Astrocyte of the spinal cord (primary cell): ENCODE measurements at places on chromosomes 16 and 17.

DNA sequence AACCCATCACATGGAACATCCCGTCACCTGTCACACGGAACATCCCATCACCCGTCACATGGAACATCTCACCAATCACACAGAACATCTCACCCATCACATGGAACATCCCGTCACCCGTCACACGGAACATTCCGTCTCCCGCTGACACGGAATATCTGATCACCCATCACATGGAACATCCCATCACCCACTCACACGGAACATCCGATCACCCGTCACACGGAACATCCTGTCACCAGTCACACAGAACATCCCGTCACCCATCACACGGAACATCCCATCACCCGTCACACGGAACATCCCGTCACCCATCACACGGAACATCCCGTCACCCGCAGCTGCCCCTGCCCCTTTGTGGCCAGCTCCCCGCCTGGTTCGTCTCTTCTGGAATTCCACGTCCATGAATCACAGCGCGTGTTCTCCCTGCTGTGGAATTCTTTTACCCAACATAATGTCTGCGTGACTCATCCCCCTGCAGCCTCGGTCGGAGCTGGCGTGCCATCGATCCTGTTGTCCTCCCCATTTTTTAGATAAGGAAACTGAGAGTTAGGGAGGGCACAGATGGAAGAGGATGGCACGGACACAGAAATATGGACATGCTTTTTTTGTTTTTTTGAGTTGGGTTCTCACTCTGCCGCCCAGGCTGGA, 5.6 kb downstream of the CPNE7 start:
- peak; percentile 98 for DNase-seq

- DNase-seq, result peak; percentile 83
Observed at GRCh38 chr16:53080345-53081031, 25.7 kb downstream of the CHD9 start.

- DNase-seq, result no peak
Observed at GRCh38 chr17:5662409-5663085, 78.2 kb upstream of the NLRP1 start.

- no peak for DNase-seq
Observed at GRCh38 chr17:41103896-41104295, 1.3 kb upstream of the KRTAP4-9 start.

DNA sequence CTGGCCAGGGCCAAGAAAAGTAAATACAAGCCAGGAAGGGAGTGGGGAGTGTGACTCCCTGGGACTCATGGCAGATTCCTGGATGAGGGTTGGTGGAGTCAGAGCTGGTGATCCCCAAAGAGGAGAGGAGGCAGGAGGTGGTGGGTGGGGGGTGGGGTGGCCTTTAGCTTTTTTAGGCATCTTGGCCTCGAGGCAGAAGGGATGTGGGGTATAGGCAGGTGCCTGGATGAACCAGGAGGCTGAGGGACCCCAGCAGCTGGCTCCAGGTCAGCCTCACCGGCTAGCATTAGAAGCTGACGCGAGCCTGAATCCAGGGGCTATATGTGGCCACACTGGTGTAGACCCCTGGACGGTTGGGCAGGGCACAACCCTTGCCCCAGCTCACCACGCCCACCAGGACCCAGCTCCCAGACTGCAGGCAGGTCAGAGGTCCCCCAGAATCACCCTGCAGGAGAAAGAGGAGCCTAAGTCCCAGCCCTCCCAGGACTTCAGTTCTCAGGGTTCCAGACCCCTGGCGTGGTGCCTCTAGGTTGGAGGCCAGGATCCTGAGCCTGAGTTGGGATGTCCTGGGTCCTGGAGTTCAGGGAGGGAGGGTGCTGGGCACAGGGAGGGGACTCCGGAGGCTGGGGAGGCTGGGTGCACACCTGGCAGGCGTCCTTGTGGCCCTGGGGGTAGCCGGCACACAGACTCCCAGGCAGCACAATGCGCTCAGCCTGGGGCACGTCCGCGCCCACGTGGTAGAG, 2.8 kb downstream of the PRSS33 start:
- no peak for DNase-seq

DNA sequence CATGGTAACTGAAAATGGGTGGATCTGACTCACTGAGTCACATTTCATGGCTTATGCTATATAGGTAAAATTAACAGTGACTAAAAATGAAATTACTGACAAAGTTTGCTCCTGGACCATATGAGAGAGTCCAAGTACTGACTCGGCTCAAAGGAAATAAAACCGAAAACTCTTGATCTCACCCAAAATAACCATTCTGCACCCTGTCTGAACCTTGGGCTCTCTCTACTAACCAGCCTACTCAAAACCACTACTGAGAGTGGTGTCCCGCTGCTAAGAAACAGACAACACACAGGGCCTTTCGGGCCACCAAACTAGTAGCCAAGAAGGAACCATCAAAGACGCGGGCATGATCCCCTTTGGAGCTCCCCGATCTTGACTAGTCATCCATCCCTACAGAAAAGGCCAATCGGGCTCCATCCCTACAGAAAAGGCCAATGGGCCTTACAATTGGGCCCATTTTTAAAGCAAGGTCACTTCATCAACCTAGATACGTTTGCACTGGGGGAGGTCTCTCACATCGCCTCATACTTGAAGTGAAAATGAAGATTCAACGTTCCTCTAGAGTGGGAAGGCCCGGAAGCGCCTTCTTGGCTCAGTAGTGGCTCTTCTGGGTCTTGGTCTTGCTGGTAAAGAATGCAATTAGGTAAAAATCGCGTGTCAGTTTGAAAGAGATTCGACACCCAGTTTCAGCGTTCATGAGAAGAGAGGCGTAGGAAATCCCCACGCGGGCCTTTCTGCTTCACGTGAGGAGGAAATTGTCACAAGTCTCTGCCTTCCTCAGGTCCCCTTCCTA, 720 bp upstream of the ZPBP2 start:
- DNase-seq, result no peak

- DNase-seq, result no peak
Observed at GRCh38 chr17:29019475-29020181, 13.8 kb upstream of the SEZ6 start.

DNA sequence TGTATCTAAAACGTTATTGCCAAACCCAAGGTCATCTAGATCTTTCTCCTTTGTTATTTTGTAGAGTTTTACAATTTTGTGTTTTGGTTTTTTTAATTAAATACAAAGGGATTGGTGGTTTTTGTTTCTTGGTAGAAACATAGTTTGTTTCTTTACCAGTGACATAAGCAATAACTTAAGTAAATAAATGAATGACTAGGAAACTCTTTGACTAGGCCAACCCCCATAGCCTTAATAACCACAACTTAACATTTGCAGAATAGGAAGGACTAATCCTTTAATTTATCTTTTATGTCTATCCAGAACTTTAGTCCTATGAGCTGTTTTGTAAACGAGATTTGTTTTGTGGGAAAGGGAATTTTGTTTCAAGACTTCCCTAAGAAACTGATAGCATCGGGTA, 162.5 kb downstream of the PRKCA start:
- no peak for DNase-seq

GRCh38 chr16:75929046-75929445, 202.8 kb upstream of the CPHXL start:
- DNase-seq, result no peak

DNA sequence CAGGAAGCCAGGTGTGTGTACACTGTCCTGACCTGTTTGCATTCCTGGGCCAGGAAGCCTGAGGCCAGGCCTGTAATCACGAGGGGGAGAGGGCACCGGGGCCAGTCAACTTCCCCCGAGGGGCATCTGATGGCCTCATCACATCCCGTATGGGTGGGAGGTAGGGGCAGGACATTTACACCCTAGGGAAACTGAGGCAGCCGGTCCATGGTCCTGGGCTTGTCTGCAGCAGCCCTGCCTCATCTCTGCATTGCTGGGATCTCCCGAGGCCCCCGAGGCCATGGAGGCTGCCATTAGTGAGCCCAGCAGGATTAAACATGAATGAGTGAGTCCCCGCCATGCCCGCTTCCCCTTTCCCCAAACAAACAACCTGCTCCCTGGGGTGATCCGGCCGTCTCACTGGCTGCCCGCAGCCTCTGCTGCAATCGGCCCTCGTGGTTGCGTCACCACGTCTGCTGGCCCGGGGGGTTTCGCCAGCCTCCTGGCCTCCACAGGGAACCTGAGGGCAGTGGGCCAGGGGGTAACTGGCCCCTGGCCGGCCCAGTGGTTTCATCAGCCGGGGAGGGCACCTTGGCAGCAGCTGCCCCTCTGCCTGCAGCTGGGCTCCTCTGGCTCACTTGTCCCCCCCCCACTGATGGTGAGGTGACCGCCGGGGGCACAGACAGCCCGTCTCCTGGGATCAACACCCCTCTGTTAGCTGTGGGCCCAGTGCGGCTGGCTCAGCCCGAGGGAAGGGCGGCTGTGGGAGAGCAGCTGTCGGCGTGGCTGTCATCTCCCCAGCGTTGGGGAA, 88.3 kb upstream of the GSE1 start:
- peak; percentile 60 for DNase-seq

DNA sequence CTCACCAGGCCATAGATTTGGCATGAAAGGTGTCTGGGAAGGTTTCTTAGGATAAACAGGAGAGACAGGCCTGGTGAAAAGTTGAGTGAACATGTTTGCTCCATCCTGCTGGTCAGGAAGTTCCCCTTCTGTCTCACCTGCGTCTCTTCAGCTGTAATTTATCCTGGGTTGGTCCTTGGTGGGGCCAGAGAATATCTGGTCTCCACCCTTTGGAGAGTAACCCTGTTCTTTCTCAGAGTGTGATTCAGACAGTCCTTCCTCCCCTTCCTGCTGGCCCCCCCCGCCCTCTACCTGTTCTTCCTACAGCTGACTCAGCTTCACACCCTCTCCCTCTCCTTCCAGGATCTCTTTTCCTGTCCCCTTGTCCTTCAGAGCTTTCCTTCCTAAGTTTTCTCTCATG, 17.1 kb downstream of the MINK1 start:
- DNase-seq, result no peak

DNA sequence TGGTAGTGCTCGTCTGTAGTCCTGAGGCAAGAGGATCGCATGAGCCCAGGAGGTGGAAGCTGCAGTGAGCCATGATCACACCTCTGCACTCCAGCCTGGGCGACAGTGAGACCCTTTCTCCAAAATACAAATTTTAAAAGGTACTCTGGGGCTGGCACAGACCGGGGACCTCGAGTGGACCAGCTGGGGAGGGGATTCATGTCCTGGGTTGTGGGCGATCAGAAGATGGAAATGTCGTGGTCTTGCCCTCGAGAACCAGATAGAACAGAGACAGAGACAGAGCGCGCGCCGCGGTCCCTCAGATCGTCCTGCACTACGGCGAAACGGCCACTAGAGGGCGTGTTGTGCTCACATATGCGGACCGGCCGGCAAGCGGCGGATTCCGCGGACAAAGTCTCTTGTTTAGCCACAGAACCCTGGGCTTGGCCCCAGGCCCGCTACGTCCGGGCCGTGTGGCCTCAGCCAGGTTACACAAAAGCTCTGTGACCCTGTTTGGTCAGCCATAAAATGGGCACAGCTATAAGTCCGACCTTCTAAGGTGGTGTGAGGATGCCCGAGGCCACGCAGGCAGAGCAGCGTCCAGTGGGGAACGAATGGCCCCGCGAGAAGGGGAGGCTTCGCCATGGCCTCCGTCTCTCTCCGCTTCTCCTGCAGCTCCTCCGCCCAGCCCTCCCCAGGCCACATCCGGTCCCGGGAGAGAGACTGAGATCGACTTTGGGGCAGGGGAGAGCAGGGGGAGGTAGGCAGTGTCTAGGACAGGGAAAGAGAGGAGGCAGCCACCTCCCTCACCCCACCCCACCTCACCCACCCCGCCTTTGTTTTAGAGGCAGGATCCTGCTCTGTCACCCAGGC, 14.6 kb upstream of the SBK1 start:
- DNase-seq, result peak; percentile 66

DNA sequence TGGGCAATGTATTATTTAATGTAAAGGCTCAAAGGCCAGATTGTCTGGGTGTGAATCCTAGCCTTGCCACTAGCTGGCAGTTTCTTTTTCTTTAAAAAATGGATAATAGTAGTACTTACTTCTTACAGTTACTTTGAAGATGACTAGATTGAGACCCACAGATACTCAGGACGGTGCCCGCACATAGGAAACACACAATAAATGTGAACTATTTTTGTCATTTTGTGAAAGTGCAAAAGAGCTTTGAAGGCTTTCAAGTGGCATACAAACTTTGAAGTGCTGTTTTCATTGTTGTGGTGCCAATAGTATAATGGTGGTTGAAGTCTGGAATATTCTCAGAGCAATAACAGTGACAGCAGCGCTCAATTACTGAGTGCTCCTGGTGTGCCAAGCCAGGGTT, 63.6 kb downstream of the OTOA start:
- no peak for DNase-seq

GRCh38 chr17:55424893-55425540, 3.4 kb upstream of the MMD start:
- DNase-seq, result no peak

GRCh38 chr16:4561596-4561995, 5.5 kb downstream of the C16orf96 start:
- no peak for DNase-seq

- DNase-seq, result no peak
Observed at GRCh38 chr16:56136256-56136655, 55.0 kb upstream of the GNAO1 start.

- no peak for DNase-seq
Observed at GRCh38 chr17:81806461-81807209, 2.7 kb downstream of the GCGR start.

GRCh38 chr16:82231008-82231787, 61.2 kb upstream of the MPHOSPH6 start:
- no peak for DNase-seq

- no peak for DNase-seq
Observed at GRCh38 chr16:47134550-47134949, 9.2 kb downstream of the NETO2 start.

DNA sequence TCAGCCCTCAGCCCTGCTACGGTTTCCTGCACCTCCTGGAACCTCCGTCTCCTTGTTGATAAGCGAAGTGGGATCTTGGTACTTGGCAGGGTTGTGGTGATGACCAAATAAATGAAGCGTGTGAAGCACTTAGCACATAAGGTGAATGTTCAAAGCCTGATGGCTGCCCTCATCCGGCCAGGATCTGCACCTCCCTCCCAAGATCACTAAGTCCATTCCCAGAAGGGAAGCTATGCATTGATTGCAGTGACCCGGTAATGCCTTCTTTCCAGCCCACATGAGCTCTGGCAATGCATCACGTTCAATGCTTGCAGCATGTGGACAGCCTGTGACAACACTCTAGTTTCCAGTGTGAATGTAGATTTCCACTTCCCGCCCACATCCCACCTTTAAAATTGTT, 24.9 kb upstream of the RHOT1 start:
- no peak for DNase-seq

GRCh38 chr17:61635913-61636432, 45.0 kb upstream of the NACA2 start:
- DNase-seq, result peak; percentile 57
